Activated CD4-positive, alpha-beta T cell treated with anti-CD3 and anti-CD28 coated beads, Interleukin-2, amount 50 U/mL, for 16 hours (primary cell): ENCODE measurements at places on chromosomes 7 and 10.

GRCh38 chr7:39504963-39505362, 61.2 kb upstream of the YAE1 start:
- DNase-seq, result no peak

GRCh38 chr10:123562811-123563580, 103.2 kb upstream of the GPR26 start:
- no peak for DNase-seq

DNA sequence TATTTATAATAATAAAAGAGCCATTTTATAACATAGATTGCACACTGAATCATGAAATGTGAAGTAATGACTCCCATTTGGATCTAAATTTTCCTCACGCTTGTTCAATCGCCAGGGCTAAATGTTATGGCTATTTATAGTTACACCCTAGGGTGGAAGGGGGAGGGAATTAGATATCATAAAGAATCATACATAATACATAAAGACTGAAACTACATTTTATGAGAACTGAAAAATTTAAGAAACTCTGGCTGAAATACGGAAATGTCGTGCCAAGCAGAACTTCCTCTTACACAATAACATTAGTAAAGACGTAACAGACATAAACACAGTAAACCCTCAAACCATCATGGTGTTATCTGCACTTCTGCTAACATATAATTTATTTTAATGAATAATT, 327.5 kb upstream of the PHF14 start:
- DNase-seq, result no peak

GRCh38 chr7:46775020-46775419, 806.9 kb downstream of the TNS3 start:
- DNase-seq, result no peak

DNA sequence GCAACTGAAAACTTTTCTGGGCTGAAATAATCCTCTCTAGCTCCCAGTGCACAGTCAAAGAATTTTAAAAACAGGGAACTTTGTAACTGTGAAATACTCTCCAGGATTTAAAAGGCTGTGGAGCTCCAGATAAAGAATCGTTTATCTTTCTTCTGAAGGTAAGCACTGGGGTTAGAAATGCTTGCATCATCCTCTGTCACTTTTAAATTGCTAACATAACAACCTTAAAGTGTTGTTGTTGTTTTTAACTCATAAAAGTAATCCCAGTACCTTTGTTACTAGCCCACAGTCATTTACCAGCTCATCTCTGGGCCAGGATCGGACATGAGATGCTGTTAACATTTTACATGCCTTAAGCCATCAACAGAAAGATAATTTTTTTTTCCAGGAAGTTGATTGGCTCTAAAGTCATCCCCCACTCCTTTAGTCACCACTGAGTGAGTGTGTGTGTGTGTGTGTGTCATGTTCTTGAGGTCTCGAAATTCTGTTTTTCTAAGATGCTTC, at the start of gene SLC39A12:
Gene SLC39A12, plus strand, starts transcription at position 51 of the 504 bp plus-strand sequence. CDS start 1,359 bp downstream, outside the sequence.
- DNase-seq, result no peak

DNA sequence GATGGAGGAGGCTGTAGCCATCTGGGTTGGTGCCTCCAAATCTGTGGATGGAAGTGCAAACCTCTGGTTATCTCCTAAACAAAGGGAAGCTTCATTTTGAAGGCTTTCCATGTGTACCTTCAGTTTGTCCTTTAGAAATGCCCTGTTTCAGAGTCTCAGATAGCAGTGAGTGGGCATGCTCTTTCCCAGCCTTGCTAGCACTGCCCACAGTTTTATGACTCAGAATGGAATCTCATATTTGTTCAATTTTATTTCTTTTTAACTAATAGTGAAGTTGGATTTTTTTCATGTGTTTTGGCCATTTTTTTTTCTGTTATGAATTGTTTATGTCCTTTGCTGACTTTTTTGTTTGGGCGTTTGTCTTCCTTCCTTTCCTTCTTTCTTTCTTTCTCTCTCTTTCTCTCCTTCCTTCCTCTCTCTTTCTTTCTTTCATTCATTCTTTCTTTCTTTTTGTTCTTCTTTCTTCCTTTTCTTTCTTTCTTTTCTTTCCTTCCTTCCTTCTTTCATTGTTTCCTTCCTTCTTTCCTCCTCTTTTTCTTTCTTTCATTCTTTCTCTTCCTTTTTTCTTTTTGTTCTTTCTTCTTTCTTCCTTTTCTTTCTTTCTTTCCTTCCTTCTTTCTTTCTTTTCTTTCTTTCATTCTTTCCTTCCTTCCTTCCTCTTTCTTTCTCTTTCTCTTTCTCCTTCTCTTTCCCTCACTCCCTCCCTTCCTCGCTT, 25.6 kb downstream of the PRF1 start:
- DNase-seq, result peak; percentile 58

DNA sequence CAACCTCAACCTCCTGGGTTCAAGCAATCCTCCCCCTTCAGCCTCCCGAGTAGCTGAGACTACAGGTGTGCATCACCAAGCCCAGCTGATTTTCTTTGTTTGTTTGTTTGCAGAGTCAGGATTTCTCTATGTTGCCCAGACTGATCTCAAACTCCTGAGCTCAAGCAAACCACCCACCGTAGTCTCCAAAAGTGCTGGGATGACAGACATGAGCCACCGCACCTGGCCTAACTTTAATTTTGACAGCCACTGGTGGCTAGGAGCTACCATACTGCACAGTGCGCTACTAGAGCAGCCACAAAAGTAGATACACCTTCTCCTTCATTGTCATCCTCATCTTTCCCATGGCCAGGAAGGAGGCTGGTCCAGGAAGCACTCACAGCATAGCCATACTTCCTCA, 31.2 kb upstream of the GATA3 start:
- DNase-seq, result no peak

DNA sequence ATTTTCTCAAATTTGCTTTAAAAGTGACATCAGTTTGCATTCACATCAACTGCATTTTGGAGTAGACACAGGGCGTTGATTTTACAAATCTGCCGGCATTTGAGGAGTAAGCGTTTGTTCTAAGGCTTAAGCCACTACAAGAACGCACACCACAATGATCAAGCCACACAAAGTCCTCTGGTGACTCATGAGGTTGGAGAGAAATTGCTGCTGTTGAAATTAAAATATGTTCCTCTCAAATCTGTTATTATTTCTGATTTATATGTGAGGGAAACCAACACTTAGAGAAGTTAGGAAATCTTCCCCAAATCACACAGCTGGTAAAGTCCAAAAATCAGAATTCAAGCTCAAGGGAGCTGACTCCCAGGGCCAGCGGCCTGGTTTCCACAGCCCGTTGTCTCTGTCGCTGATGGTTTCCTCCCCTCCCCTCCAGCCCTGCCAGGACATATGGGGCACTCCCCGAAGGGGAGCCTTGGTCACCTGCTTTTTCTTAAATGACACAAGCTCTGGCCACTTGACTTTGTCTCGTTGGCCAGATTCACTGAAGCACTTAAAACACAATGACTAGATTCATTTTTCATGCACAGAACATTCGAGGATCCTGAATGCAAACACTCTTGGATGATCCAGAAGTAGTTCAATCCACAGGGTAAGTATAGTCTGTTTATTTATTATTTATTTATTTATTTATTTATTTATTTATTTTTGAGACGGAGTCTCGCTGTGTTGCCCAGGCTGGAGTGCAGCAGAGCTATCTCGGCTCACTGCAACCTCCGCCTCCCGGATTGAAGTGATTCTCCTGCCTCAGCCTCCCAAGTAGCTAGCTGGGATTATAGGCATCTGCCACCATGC, 29.2 kb upstream of the KLF6 start:
- DNase-seq, result peak; percentile 10

DNA sequence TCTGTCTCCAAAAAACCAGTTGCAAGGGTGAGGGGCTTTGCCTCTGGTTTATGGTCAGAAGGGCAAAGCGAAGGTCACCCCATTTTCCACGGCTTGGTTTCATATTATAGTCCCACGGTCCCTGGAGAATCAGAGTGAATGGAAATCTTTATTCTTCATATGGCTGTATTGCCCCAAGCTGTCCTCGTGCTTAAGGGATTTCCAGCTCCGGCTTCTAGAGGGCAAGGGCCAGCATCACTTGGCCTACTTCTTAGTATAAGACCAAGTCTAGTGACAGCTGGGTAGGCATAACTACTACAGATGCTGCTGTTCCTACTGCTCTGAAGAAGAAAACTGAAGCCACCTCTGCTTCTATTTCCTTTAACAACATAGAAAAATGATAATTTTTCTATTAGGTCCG, 63.2 kb downstream of the PARP12 start:
- DNase-seq, result no peak

DNA sequence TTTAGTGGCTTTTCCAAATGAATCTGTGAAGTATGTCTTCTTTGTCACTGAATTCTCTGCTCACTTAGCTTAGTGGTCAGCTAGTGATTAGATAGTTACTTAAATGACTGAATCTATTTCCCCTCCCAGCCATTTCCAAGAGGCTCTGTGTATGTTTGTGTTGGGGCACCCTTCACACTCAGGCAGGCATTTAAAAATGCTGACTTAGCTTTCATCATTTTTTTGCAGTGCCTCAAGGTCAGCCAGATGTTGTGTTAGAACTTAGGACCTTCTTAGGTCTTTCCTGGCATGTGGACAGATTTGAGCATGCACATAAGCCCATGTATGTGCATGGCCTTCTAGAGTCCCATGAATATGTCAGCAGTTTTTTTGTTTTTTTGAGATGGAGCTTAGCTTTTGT, 25.4 kb upstream of the HHEX start:
- no peak for DNase-seq

DNA sequence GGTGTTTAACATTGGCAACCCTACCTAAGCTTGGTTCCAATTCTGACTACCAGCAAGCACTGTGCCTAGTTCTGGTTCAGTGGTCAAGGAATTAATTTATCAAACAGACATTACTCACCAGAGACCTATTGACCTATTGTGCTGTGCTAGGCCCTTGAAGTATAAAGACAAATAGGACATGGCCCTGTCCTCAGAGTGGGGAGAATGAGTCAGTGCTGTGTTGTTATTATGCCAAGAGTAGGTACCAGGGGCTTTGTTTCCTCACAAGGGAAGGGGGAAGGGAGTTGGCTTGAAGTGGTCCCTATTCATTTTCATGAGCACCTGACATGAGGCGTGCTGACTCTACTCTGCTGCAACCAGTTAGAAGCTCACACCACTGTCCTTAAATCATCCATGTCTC, 62.6 kb upstream of the PLPP4 start:
- DNase-seq, result no peak

DNA sequence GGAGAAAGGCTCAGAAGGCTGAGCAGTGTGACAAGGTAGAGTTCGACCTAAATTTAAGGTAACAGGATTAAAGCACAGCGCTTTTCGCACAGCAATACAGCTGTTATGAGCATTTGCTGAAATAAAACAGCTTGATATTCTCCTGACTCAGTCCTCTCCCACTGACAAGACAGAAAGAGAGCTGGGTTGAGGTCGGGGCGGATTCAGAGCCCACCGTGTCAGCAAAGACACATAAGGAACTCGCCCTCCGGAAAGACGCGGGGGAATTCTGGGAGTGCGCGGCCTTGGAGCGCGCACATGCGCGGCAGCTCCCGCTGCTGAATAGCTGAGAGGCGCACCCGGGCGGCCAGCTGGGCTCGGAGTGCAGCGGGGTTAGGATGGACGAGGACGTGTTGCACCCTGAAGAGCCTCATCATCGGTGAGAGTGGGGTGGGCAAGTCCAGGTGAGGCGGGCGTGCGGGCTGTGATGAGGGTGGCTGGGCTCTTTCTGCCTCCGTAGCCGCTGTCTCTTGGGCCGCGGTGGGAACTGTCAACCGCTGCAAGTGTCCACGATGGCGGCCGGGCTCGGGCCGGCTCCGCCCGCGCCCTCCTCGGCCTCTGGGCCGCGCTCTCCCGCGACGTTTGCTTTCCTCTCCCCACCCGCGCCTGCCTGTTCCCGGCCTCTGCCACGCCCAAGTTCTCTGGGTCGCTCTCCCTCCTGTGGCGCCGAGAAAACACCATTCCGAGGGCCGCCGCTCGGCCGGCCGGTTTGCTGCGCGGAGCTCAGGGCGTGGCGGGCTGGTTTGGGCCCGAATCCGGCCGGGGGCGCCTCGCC, 120.6 kb downstream of the LYZL1 start:
- peak; percentile 63 for DNase-seq

DNA sequence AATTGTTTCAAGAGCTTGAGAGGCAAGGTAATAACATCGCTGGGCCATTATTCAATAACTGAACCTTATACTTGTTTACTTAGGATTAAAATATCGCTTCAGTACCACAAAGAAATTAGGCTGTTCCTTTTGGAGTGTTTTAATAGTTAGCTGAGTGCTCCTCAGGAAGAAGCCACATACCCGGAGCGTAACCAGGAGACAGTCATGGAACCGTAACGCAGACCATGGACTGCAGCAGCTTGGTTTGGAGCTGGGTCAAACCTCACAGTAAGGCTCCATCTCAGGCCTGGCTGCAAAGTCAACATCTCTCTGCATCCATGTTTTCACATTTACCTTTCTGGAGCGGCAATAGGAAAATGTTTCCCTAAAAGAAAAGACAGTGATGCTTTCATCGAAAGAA, 599.0 kb downstream of the TNS3 start:
- DNase-seq, result no peak

GRCh38 chr10:86104611-86105145, 261.9 kb downstream of the GRID1 start:
- no peak for DNase-seq

DNA sequence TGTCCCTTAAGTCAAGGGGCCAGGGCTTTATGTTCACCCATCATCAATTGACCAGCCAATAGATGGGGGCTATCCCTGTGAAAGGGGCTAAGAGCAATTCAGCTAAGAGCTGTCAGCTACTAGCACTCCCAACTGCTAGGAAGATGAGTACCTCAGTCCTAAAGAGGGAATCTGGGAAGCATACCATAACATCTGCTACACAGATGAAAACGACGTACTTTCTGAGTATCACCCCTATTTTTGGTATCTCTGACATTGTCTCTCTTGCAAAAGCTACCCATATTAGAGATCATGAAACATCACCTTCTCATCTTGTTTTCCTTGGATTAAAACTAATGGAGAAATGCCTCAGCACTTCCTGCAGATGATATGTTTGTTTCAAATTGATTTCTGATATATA, 7.5 kb upstream of the SMNDC1 start:
- DNase-seq, result no peak

DNA sequence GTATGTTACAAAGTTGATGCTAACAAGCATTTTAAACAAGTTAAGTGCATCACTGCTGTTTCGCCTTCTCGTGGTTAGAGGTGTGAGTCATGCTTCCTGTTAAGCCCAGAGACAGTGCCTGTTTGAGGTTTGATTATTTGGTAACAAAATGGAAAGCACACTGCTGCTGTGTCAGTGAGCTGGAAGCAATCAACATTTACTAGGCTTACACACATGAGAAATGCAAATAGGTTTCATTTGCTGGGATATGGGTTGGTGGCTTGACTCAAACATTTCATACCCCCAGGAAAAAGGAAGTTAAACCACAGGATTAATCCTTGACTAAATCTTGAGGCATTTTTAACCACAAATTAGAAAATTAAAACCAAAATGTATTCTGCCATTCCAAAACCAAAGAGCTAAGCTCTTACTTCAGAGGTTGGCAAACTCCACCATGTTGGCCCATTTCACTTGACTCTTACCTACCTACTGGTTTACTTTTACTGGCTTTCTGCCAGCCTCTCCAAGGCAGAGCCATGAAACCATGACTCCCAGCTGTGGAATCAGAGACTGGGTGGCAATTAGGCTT, 139.2 kb downstream of the ETV1 start:
- peak; percentile 88 for DNase-seq
